Small intestine (tissue), 16 donors: ENCODE measurements at places on chromosomes 13 and 19.

DNA sequence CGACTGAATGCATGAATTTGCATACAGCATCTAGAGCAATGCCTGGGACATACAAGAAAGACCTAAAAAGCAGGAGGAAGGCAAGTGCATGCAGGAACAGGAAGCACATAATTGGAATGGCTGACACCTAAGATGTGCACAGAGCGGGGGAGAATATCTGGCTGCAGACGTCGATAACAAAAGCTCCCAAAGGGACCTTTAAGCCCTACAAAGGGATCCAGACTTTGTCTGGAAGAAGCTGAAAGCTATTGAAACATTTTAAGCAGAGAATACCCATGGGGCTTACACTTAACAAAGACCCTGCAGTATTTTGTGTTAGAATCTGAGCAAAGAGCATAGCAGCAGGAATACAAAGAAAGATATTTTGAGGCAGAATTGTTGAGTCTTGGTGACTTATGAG is 107.4 kb upstream of the CLDN10 start:
- no peak for DNase-seq

DNA sequence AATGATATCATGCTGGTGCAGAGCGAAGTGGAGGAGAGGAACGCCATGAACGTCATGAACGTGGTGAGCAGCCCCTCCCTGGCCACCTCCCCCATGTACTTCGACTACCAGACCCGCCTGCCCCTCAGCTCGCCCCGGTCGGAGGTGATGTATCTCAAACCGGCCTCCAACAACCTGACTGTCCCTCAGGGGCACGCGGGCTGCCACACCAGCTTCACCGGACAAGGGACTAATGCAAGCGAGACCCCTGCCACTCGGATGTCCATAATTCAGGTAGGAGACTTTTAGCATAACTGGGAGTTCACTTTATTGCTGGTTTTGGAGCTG is 3.3 kb downstream of the PCDH17 start:
- DNase-seq: no peak

DNA sequence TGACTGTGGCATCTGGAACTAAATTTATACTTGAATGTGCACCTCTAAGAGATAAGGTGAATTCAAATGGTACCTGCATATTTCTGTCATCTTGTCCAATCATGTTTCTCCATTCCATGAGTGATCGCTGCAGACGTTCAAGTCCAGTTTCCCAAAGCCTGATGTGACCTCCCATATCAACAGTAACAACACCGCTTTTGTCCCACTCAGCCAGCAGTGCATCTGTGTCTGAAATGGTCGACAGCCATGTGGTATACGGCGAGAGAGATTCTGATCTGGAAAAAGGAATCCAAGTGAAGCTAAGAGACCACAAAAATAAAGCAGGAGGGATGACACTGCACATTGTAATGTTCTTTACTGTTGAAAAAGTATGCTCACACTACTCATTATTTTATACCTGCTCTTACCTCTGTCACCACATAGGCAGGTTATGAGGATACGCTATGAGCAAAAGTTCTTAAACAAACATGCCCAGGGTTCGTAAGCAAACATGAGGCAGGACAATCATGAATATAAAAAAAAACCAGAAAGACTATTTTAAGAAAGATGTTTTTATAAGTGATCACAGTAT is 213.6 kb downstream of the RGCC start:
- DNase-seq: no peak

DNA sequence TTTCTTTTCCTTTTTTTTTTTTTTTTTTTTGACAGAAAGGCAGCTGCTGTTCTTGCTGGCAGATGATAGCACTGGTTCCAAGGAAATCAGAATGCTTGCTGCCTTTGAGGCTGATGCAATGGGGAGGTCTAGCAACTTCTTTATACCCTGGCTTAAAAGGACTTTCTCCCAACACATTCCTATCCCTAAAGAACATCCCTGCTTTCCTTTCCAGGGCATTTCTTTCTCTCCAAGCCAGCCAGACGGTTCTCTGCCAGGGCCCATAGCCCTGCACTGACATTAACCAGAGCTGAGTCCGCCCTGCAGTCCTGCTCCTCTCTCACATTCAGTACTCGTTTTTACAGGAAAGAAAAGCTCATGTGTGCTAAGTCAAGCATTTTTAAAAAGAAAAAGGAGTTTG is 133.9 kb upstream of the WASF3 start:
- no peak for DNase-seq

- peak; percentile 74 for DNase-seq
These were observed 170.0 kb downstream of the NUFIP1 start for GRCh38 chr13:44819245-44819644.
